ENCODE measurements at places on chromosomes 1 and 21. TPM values are rescaled to one million over a fixed set of nuclear protein-coding genes. Genes with fewer than 3 reads are reported as not detected.
A peak's percentile ranks its signal among the peaks of the same experiment; 100 is the strongest.

GUCA2A gene
- not detected for total RNA-seq

LCE2C gene
- not detected for total RNA-seq

CNKSR1 gene
- total RNA-seq: not detected

CHRM3 gene
- 6.0 TPM for total RNA-seq

HMGN1 gene
- 198 TPM for total RNA-seq

KCNQ4 gene
- total RNA-seq: 3.4 TPM

MAP3K21 gene
- total RNA-seq: 3.6 TPM

HRNR gene
- 2.2 TPM for total RNA-seq

GALE gene
- total RNA-seq: 16.6 TPM

PRDM16 gene
- 6.3 TPM for total RNA-seq

CFHR3 gene
- total RNA-seq: 22.6 TPM

EPHA10 gene
- total RNA-seq: 21.2 TPM

DNA sequence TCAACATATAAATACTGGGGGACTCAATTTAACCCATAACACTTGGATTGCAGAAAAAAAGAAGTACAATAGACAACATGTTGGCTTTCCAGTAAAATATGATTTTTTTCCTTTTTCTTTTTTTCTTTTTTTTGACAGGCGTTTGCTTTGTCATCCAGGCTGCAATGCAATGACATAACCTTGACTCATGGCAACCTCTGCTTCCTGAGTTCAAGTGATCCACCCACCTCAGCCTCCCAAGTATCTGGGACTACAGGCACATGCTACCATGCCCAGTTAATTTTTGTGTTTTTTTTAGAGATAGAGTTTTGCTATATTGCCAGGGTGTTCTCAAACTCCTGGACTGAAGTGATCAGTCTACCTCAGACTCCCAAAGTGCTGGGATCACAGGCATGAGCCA, 1512.0 kb upstream of the PRMT6 start:
- DNase-seq: no peak

DNA sequence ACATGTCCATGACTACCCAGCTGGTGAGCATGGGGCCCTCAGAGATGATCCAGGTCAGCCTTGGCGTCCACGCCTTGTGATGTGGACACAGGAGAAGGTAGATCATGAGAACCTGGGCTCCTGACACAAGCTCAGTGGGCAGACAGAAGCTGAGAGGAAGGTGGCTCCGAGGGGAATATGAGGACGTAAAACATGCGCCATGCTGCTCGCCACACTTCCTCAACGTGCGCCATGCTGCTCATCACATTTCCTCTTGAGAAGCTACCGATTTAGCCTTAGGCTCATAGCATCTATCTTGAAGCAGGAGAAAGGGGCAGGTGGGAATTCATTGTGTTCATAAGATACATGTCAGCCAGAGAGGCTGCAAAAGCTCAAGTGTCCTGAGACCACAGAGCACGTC, 176.9 kb downstream of the KAZN start:
- DNase-seq: no peak

GRCh38 chr1:164659621-164660411, 100.8 kb downstream of the PBX1 start:
- DNase-seq: peak; percentile 76

DNA sequence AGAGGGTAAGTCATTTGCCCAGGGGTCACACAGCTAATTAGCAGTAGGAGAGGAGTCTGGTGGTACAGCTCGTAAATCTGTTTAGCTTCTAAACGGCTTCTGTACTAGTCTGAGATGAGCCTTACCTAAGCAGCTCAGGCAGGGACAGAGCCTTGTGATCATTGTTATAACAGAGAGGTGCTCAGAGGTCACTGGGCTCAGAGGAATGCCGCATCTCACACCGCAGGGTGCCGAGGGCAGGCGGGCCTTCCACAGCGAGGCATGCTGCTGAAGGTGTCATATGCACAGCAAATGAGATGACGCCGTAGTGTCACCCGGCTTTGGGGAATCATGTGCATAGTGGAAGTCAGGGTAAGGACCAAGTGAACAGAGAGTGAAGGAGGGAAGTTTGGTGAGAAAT, 305.2 kb upstream of the FMN2 start:
- no peak for DNase-seq

GRCh38 chr1:203046984-203047630, 20.8 kb downstream of the PPFIA4 start:
- peak; percentile 91 for DNase-seq

DNA sequence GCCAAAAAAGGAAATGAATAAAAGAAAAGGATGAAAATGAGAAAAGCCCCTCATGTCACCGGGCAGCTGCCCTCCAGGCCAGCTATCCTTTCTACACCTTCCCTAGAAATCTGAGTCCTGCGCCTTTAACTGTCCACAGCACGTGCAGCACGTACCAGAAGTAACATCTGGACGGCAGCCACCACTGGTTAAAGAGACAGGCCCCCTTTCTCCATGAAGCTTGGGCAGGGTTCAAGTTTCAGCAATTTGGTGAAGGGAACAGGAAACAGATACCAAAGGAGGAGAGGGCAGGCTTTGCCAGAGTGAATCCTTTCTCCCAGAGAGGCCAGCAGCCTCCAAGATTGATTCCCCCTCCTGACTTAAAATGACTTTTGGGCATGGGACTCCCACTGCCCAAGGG, 3.6 kb upstream of the KIAA2013 start:
- peak; percentile 91 for DNase-seq

GRCh38 chr1:15886611-15887167, 39.2 kb downstream of the SPEN start:
- no peak for DNase-seq

GRCh38 chr1:21396516-21396915, 43.4 kb upstream of the NBPF3 start:
- no peak for DNase-seq

DNA sequence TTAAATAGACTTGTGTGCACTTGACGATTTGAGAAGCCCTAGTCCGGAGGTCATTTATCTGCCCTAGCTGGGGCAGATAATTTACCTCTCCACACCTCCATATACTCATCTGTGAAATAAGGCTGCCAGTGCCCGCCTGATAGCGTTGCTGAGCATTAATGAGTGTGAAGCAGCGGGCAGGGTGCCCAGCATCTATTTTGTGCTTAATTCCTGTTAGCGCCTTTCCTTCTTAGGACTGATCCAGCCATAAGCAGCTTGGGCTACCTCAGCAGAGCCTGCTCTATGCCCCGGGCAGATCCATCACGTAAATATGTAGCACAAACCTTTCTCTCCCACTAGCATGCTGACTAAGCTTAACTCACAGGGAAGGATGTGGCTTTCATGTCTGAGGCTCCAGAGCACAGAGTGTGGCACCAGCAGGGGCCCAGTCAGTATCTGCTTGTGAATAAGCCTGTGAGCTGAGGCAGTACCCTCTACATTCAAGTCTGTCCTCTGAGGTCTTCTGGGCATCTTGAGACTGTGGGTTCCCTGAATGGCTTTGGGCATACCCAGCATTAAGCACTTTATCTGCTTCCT, 21.5 kb upstream of the RNF187 start:
- DNase-seq: no peak

DNA sequence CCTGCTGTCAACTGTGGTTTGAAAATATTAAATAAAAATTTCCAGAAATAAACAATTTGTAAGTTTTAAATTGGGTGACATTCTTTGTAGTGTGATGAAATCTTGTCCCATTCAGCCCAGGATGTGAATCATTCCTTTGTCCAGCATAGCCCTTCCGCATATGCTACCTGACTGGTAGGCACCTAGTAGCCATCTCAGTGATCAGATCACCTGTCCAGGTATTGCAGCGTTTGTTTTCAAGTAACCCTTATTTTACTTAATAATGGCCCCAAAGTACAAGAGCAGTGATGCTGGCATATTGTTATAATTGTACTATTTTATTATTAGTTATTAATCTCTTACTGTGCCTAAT, 351.6 kb upstream of the B3GALT2 start:
- no peak for DNase-seq

- no peak for DNase-seq
Observed at GRCh38 chr1:205168291-205168690, 43.2 kb downstream of the DSTYK start.

- DNase-seq: no peak
Observed at GRCh38 chr1:62103846-62104245, 90.8 kb upstream of the L1TD1 start.

DNA sequence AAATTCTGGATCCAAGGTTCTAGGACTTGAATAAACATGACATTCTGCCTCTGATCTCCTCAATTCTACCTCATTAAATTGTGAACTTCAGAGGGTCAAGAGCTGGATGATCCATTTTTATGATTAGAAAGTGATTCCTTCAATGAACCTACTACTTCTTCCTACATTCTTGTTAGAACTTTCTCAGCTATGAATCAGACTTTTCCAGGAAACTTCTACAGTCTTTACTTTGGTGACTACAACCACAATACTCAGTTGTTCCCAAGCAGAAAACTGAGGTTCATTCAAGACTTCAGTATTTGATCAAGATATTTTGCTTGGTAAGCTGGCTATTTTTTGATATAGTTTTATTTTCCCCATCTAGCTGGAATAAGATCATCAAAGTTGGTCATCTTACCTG, 51.4 kb downstream of the CDC7 start:
- DNase-seq: no peak

DNA sequence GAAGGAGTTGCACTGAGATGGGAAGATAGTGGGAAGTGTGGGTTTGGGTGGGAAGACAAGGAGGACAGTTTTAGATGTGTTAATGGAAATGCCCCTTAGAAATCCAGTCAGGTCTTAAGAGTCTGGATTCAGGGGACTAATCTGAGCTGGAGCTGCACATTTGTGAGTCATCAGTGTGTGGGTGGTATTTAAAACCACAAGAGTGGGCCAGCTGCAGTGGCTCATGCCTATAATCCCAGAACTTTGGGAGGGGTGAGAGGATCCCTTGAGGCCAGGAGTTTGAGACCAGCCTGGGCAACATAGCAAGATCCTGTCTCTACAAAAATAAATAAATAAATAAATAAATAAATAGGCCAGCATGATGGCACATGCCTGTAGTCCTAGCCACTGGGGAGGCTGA, 40.9 kb upstream of the SLC6A9 start:
- DNase-seq: no peak

DNA sequence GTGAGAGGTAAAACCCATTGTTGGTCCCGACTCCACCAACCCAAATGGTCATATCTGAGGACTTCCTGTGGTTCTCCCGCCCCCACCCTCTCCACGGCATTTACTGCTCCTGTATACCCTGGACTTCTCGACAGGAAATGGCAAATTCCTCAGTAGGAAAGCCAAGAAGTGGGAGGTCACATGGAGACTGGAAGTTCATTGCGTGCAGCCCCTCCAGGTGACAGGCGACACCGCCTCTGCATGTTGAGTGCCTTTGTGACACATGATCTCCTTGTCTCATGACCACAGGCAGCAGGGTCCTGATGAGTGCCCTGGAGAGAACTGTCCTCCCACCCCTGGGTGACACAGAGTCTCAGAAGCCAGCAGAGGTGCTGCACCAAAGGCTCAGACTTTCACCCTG, 24.2 kb downstream of the ERG start:
- DNase-seq: peak; percentile 42

DNA sequence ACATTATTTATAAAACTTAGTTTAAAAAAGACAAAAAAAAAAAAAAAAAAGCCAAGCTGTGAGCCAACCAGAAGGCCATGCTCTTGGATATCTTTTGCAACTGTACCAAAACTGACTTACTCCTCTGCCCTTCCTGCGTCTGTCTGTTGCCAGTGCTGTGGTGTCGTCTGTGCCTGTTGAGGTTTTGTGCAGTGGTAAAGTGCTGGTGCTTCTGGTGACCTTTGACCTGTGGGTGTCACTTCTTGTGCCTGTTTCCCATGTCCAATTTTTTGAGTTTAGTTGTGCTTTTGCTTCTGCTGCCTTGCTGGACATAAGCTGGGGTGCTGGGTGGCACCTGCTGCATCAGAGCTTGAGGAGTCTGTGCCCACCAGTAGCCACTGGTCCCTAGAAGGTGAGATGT, 41.4 kb downstream of the RNF187 start:
- DNase-seq: no peak

- DNase-seq: no peak
Observed at GRCh38 chr1:207835958-207836357, 75.0 kb downstream of the CD34 start.

- peak; percentile 97 for DNase-seq
Observed at GRCh38 chr1:210236840-210237409, 4.3 kb downstream of the SERTAD4 start.
